Skeletal muscle cell (primary cell): ENCODE measurements at places on chromosomes 5 and 9.

- no peak for DNase-seq
Measured at GRCh38 chr9:136931611-136932130, 12.9 kb downstream of the FBXW5 start.

GRCh38 chr5:111676466-111676865 is 80.5 kb downstream of the NREP start:
- DNase-seq, result peak; percentile 34

- no peak for DNase-seq
Measured at GRCh38 chr9:27622693-27623340, 49.5 kb upstream of the C9orf72 start.

DNA sequence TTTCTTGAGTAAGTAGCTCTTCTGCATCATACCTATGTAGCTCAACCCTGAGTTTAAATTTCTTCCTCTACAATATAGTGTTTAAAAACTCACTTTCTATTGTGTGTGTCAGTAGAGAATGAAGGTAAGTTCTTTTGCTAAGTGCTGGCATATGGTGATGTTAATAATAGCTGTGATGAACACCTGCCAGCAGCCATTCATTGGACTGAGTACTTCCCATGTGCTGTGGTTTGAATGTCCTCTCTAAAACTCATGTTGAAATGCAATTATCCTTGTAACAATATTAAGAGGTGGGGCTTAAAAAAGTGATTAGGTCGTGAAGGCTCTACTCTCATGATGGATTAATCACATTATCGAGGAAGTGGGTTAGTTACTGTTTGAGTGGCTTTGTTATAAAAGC is 645.2 kb upstream of the RGMB start:
- no peak for DNase-seq

DNA sequence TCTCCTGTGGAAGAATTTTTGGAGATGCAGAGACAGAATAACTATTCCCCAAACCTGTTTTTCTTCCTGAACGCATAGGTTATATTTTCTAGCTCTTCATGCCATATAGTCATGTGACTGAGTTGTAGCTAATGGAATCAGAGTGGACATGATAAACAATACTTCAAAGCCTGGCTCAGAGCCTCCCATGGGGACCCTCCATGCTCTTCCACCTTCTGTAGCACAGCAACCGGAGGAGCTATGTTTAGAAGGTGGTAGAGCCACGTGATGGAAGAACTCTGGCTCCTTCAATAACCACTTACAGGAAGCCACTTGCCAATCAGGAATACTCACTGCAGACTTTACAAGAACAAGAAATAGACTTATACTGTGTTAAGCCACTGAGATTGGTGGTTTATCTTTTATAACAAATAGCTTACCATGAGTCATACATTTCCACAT is 39.2 kb downstream of the NADK2 start:
- DNase-seq, result peak; percentile 3

DNA sequence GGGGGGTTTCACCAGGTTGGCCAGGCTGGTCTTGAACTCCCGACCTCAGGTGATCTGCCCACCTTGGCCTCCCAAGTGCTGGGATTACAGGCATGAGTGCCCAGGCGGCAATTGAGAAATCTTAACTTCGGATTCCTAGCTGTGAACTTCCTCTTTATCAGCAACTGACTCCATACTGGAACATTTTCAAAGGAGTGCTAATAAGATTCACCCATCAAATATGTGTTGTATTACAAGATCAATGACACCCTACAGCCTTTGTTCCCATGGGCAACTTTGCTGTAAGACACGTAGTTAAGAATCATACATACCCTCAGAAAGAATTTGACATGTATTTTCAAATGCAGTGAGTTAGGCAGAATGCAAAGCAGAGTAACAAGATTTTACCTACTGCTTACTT is 23.1 kb upstream of the ACOT12 start:
- DNase-seq, result no peak

DNA sequence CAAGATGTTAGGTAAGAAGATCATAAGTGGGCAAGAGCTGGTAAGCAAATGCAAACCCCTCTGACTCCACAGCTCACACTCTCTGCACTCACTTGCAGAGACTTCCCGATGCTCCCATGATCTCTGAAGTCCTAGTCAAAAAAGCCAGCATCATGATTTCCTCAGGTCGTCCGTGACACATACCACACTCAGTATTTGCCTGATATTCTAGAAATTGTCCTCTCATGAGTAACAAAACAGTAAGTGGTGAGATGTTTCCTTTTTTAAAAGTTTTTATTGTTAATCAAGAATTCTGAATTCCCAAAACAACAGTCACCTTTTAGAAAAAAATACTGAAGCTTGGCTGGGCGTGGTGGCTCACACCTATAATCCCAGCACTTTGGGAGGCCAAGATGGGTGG is 194.6 kb downstream of the DENND1A start:
- DNase-seq, result no peak

GRCh38 chr5:115072266-115073064 is 97.2 kb downstream of the TRIM36 start:
- no peak for DNase-seq

- no peak for DNase-seq
Measured at GRCh38 chr5:33238826-33239695, 201.7 kb upstream of the TARS1 start.

GRCh38 chr5:142286111-142286510 is 38.7 kb downstream of the SPRY4 start:
- no peak for DNase-seq

DNA sequence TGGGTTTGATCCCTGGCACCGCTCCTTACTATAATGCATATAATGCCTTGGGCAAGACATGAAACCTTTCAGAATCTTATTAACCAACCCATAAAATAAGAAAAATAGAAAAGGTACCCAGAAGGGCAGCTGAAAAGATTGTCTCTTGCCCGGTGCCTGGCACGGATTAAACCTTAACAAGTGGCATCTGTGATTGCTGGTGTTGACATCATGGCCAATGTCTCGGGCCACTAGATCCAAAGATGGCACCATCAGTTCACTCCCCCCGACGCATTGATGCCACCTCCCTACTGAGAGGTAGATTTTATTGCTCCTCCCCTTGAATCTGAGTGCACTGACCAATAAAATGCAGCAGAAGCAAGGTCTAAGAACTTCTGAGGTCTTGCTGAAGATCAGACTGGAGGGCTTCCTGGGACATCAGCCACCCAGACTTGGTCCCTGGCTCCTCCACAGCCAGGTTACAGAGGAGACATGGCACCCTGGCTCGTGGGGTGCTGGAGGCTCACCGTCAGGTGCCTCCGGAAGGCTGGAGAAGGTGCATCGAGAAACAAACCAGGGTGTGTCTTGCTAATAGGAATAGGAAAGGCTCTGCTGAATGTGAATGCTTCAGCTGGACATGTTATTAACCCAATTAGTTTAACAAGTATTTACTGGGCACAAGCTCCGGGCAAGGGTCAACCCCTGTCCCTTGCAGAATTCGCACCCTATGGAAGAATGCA is 80.0 kb upstream of the COL5A1 start:
- DNase-seq, result no peak

DNA sequence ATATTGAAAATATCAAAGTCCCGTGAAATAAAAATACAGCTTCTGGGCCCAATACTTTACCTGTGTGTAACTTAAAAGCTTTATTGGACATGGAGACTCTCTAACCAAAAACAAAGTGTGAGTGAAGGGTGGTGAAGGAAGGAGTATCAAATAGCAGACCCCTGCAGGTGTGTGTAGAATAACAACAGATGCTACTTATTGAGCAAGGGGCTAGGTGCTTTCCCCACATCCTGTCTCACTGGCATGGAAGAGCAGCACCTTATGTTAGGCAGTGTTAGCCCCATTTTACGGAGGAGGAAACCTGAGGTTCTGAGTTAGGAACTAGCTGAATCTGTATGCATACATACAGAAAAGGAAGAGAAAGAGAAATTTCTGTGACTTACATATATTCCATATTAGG is 21.8 kb downstream of the SLIT3 start:
- no peak for DNase-seq

GRCh38 chr9:90088434-90088833 is 483.6 kb downstream of the GADD45G start:
- DNase-seq, result peak; percentile 8

- DNase-seq, result no peak
Measured at GRCh38 chr9:31166516-31166915, 1217.9 kb upstream of the ACO1 start.

GRCh38 chr5:126471875-126472537 is 48.8 kb downstream of the GRAMD2B start:
- DNase-seq, result peak; percentile 66

- peak; percentile 43 for DNase-seq
Measured at GRCh38 chr9:38388283-38389223, 3.9 kb upstream of the ALDH1B1 start.

- no peak for DNase-seq
Measured at GRCh38 chr9:3676766-3677165, 151.0 kb upstream of the RFX3 start.

- no peak for DNase-seq
Measured at GRCh38 chr5:124716169-124716568, 30.3 kb downstream of the ZNF608 start.

GRCh38 chr5:134082264-134082992 is 32.1 kb upstream of the TCF7 start:
- no peak for DNase-seq

DNA sequence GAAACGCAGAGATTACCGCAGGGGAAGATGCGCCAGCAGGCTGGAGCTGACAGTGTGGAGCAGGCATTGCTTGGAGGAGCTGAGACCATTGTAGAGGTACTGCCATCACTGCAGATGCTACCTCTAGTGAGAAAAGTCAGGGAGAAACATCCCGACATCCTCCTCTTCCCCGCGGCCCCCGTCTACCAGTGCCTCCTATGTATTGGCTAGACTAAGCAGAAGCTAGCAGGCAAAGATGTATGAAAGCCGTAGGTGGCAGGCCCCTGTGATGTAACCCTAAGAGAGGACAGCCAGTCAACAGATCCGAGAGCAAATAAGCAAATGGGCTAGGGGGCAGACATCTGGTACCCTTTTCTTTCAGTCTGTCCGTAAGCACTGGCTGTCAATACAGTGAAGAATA is 115.5 kb upstream of the ACTBL2 start:
- DNase-seq, result no peak

DNA sequence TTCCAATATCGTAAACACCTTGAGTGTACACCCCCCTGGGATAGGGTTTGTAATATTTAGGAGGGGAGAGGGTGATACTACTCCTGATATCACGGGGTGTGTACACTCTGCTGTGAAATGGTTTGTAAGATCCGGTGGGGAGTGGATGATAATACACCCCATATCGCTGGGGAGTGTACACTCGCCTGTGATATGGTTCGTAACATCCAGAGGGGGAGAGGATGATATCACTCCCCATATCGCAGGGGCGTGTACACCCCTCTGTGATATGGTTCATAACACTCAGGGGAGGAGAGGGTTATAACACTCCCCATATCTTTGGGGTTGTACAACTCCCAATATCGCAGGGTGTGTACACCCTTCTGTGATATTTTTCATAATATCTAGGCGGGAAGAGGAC is 33.8 kb upstream of the SLC25A48 start:
- DNase-seq, result no peak

- peak; percentile 48 for DNase-seq
Measured at GRCh38 chr9:89677702-89678395, 73.0 kb downstream of the GADD45G start.

GRCh38 chr9:120985819-120986222 is 59.2 kb upstream of the TRAF1 start:
- DNase-seq, result no peak

GRCh38 chr5:6319116-6319515 is 59.2 kb downstream of the MED10 start:
- no peak for DNase-seq

- no peak for DNase-seq
Measured at GRCh38 chr9:10148796-10149195, 464.0 kb downstream of the PTPRD start.

- DNase-seq, result no peak
Measured at GRCh38 chr9:134686896-134687295, 45.3 kb downstream of the COL5A1 start.

DNA sequence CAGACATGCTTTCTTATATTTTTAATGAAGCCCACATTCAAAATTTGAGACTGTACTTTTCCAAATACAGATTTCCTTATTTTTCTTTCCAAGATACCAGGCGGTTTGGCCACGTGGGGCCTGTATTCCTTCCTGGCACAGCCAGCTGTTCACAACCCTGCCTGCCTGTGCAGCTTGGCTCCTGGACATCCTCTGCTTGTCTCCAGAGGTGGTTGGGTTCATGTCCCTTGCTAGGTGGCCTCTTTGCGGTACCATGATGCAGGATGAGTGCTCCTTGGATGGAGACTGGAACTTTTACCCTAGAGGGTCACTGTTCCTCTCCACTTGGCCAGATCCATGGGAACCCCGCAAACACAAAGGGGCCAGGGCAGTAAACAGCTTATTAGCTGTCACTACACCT is 297.5 kb upstream of the MSX2 start:
- DNase-seq, result no peak

- DNase-seq, result no peak
Measured at GRCh38 chr9:7146582-7146981, 388.8 kb downstream of the KDM4C start.

- no peak for DNase-seq
Measured at GRCh38 chr9:108911820-108912219, 22.1 kb downstream of the ELP1 start.

DNA sequence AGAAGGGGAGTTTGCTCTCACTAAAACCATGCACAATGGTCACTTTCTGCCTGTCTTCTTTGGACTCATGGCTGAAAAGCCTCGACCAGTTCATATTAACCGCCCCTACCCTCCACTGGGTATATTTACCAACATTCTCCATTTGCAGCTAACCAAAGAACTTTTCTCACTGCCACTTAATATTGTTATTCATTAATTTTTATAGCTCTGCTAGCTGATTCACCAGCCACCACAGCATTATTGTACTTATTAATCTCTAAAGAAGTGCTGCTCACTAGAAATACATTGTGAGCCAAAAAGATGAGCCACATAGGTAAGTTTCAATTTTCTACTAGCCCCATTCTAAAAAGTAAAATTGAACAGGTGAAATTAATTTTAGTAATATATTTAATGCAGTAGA is 33.4 kb upstream of the SMIM32 start:
- no peak for DNase-seq

DNA sequence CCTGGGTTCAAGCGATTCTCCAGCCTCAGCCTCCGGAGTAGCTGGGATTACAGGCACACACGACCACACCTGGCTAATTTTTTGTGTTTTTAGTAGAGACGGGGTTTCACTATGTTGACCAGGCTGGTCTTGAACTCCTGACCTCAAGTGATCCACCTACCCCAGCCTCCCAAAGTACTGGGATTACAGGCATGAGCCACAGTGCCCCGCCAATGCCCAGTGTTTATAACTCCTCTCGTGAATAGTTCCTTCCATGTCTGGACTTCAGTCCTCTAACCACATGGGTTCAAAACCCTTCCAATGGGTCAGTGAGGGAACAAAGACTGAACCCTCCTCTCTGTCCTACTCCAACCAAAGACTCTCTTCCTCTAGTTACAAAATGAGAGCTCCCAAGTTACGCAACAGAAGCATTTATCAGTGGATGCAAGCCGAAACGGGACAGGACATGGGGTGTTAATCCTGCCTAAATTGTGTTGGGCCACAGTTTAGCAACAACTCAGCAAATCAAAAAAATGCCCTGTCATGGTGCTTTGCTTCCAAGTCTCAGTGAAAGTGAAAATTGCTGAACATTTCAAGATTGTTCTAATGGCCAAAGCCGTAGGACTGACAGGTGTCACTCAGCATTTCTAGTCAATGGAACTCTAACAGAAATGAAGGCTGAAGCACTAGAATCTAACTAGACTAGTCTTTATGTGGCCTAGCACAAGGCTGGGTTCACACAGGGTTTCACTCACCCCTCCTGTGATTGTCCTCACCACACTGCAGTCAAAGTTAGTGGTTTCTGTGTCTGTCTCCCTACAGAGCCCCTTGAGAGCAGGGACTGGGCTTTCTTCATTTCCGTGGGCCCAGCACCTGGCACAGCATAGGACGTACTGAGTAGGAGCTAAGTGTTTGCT is 3.2 kb upstream of the TMEM245 start:
- DNase-seq, result no peak

- DNase-seq, result no peak
Measured at GRCh38 chr5:135091286-135091685, 57.3 kb upstream of the PITX1 start.
